ENCODE measurements at places on chromosomes 7 and 10.
A peak's percentile ranks its signal among the peaks of the same experiment; 100 is the strongest.

DNA sequence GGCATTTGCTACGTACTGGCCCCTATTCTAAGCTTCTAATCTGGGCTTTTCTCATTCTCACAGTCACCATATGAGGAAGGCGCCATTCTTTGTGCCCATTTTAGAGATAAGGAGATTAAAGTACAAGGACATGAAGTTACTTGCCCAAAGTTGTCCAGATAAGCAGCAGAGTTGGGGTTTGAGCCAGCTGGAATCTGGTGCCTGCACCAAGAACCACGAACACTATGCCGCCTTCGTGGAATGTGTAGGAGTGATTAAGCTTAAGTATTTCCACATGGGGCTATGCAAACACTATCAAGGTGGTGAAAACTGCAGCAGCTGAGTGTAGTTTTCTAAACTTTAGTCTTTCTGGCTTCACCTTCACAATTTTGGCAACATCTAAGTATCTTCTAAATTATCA, 342.7 kb upstream of the ETV1 start:
- peak; percentile 65 for DNase-seq

DNA sequence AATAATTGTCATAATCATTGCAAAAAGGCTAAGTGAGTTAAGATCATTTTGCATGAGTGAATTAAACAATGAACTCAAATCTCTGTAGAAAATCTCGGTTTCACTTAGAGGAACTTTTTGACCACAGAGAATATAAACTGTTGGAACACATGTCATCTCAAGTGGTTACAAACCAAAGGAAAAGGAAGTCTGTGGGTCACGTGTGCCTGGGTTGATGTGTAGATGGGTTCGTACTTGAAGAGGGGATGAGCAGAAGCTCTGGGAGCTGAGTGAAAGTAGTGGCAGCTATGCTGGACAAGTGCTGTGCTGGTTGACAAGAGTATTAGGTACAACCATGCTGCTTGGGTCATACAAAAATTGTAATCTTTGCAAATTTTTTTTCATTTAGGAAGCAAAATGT, 35.0 kb downstream of the GLRX3 start:
- no peak for DNase-seq

GRCh38 chr7:27122077-27122910, 8.3 kb downstream of the HOXA4 start:
- DNase-seq = no peak

GRCh38 chr10:104099269-104099668, 13.6 kb upstream of the COL17A1 start:
- peak; percentile 54 for DNase-seq

DNA sequence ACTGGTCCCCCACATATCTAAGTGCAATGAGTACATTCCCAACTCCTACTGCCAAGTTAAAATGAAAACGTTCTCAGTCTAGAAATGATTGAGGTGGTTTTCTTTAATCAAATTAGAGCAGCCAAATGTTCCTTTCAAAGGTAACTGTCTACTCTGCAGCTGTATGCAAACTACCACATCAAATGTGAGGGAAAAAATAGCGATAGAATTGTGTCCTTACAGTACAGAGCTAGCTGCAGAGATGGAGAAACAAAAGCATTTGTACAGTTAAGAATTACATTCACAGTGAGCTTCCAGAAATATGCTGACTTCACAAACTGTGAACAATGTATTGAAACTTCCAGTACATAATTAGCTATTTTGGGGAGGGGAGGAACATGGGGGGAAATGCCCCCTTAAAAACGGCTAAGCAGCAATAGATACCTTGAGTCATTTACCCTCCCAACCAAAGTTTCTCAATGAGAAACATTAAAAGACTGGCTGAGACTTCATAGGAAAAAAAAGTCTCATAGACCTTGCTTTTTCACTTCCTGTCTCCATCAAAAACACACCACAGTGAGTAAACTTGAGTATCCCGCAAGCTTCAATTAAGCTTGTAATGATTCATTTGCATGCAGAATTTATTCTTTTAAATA, 22.9 kb downstream of the CDK6 start:
- DNase-seq = peak; percentile 29

GRCh38 chr7:28759475-28759971, 198.6 kb downstream of the TRIL start:
- no peak for DNase-seq

All from fibroblast of pulmonary artery (primary cell).